ENCODE measurements at places on chromosomes 4 and X. TPM values are rescaled to one million over a fixed set of nuclear protein-coding genes. Genes with fewer than 3 reads are reported as not detected.
A peak's percentile ranks its signal among the peaks of the same experiment; 100 is the strongest.

DNA sequence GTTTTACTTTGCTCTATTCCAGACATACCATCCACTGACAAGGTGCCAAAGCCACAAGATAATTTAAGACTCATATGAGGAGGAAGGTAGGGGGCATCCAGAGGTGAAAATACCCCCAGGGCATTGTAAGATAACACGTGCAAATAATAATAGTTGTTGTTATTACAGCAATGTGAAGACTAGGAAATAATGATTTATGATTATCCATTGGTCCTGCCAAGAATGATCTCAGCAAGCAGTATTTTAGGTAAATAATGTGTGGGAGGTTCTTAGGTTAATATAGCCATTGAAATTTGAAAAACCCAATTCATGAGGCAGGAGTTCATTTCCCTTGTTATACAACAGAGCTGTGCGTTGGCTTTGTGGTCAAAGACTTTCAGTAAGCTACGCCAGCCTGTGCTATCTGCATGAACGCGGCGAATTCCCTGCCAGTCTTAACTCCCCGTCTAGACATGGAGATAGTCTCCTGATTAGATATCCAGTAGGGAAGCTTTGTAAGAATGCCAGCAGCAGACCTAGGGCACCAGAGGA is 47.2 kb upstream of the MXRA5 start:
- no peak for DNase-seq

GRCh38 chr4:10526429-10527222 is 69.4 kb upstream of the ZNF518B start:
- DNase-seq: no peak

DNA sequence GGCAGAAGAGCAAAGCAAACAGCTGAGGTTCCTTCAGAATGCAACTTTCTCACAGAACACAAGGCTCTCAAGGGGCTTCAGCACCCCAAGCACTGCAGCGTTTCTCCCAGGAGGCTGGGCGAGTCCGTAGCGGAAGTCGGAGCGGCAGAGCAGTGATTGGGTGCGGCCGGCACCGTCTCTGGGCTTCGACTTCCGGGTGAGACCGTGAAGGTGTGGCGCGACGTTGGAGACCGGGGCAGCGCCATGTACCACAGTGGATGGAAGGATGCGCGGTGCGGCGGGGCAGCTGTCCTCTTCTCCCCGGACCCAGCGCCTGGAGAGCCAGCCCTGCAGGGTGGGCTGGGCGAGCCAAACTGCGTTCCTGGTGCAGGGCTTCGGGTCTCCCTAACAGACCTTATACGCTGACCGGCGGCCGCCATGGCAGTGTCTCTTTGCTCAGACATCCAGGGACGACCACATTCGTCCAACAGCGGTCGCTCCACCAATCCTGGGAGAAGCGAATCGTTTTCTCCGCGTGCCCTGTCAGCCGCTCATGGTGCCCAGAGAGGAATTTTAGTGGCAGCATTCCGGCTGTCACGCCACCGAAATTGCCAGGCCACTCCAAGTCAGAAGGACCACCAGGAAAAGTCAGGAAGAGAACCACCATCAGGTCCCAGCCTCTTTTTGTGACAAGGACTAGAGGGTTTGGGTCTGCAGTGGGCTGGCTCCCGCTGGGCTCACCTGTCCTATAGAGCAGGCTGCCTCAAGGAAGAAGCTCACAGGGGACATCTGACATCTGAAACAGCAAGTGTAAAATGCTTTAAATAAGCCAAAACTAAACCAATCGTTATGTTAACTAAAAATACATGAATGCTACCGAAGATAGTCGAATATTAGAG is 20.5 kb downstream of the TRIM61 start:
- peak; percentile 80 for DNase-seq

DNA sequence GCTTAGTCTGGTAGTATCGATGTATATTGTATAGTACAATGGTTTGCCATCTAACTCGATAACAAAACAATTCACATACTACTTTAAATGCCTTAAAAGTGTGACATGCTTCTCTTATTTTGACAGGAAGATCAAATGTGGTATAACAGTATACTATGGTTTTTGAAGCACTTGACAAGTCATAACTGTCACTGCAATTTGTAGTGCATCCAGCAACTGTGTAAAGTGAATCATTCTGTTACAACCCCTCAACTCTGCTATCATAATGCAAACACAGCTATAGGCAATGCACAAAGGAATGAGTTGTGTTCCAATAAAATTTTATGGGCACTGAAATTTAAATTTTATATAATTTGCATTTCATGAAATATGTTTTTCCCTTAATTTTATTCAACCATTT is 14.0 kb downstream of the RAP1GDS1 start:
- DNase-seq: no peak

MAGEE2 gene
- total RNA-seq: not detected

Data from activated T-cell treated with anti-CD3 and anti-CD28 coated beads, Interleukin-2, amount 50 U/mL, for 72 hours (primary cell).